Stimulated activated CD4-positive, alpha-beta T cell treated with anti-CD3 and anti-CD28 coated beads, TNF-alpha, amount 100 ng/mL, for 4 hours (primary cell): ENCODE measurements at places on chromosomes 16 and 17.

DNA sequence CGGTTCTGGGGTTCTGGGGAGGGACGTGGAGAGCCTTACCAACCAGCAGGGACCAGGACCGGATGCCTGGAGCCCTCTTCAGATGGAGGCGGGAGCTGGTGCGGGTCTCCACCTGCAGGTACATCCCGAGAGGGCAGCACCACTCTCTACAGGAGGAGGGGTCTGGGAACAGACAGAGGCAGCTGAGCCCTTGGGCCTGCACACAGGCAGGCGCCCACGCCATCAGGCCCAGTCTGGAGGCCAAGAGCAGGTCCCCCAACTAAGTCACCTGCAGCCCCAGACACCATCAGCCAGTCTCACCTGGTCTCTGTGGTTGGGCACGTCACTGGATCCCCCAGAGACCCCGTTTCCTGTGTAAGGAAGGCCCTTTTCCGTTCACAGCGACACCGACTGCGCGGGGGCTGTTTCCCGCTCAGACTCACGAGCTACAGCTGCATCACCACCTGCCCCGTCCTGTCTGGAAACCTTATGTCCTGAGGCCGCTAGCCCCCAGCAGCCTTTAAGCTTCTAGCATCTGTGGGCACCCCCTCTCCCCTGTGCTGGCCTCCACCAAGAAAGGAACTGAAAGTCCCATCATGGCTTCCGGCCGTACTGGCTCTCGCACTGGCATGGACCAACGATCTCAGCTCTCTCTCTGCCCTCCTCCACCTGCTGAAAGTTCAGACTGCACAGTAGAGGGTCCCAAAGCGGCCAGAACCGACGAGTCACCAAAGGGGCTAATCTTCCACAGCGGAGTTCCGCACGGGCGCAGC, 1.2 kb downstream of the CYBC1 start:
- peak; percentile 56 for DNase-seq

DNA sequence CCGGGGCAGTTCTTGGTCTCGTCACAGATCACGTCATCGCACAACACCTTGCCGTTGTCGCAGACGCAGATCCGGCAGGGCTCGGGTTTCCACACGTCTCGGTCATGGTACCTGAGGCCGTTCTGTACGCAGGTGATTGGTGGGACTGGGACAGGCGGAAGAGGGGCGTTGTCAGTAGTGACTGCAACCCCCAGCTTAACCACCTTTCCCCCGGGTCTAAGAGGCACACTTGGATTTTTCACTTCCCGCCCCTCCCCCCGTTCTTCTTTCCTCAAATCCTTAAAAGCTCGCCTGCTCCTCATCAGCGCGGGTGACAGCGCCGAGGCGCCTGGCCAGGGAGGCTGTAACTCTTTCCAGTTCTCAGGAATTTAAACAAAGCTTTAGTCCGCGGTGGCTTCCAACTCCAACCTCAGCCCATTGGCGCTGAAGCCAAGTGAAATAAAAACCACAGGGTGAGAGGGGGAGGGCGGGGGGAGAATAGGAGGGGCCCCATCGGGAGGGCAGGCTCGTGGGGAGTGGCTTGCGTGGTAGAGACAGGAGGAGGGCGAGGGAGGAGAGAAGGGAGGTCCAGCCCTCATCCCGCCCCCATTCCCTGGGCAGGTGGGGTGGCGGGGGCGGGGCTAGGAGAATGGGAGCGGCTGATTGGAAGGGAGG, 1.5 kb downstream of the COL1A1 start:
- DNase-seq, result peak; percentile 21

DNA sequence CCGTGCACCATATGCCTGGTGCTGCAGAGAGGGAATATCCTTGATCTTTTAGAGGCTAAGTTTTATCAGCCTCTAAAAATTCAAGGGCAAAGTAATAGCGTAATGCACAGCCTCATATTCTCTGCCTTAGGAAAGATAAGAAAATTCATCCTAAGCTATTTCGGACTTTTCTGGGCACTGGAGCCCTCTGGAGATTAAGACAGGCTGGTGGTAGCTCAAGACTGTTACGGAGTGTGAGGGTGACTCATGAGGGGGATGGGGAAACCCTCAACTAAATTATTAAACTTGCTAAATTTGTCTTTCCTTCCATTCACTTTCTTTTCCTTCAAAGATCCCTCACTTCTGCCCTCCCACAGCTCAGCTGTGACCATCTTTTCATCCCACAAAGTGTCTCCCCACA, 73.3 kb downstream of the RPH3AL start:
- no peak for DNase-seq

- DNase-seq, result no peak
These were observed 2.1 kb downstream of the MT1X start for GRCh38 chr16:56684256-56684925.

DNA sequence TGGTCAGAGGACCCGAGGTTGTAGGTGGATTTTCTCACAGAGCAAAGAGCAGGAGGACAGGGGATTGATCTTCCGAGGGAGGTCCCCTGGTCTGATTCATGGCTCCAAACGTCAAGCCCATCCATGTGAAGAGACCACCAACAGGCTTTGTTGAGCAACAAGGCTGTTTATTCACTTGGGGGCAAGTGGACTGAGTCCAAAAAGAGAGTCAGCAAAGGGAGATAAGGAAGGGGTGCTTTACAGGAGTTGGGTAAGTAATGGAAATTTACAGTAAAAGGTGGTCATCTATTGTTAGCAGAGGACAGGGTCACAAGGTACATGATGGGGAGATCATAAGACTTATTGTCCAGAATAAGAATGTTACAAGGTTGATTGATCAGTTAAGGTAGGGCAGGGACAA, 2285.8 kb downstream of the TP53TG3F start:
- no peak for DNase-seq

GRCh38 chr16:72317446-72317845, 145.5 kb upstream of the PMFBP1 start:
- no peak for DNase-seq

DNA sequence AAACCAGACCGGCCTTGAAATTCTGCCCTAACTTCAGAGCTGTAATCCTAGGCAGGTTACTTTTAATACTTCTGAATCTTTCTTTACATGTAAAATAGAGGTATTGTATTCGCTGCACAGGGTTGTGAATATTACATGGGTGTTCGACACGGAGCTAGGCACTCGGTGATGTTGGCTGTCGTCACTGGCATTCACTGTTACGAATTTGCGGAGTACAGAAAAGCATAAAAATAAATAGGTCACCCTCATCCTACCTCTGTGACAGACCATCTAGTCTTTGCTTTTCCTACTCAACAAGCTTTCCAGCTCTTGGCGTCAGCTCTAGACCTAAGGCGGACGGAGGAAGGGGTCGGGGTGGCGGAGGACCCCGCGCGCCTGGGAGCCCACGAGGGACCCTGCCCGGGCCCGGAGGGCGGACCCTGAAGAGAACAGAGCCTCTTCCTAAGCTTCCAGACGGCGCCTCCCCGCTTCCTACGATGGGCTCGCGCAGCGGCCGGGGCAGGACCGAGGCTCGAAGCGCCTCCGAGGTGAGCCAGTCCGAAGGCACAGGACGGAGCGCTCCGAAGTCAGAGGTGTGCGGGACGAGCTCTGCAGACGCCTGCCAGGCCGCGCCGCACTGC, 879 bp upstream of the SPG7 start:
- peak; percentile 16 for DNase-seq

GRCh38 chr16:60120586-60120985, 1386.5 kb upstream of the GOT2 start:
- no peak for DNase-seq

DNA sequence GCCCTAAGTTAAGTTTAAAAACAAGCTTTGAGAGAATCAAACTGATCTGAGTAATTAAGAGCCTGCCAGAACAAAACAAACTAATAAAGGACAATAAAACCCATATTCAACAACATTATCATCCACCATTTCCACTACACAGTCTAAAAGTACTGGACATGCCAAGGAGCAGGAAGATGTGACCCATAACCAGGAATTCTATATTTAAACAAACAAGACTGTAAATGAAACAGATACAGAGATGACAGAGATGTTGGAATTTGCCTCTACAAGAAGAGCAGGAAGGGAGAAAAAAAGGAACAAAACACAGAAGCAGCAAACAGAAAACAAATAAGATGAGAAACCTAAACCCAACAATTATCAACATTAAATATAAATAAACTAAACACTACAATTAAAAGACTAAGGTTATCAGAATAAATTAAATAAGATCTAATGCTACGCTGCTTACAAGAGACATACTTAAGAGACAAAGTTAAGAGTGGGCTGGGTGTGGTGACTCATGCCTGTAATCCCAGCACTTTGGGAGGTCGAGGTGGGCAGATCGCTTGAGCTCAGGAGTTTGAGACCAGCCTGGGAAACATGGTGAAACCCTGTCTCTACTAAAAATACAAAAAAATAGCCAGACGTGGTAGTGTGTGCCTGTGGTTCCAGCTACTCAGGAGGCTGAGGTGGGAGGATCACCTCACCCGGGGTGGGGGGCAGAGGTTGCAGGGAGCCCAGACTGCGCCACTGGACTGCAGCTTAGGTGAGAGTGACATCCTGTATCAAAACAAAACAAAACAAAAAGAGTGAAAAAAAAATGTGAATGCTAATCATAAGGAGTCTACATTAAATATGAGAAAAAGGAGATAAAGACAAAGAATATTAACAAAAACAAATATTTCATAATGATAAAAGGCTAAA, 50.6 kb downstream of the CREBBP start:
- DNase-seq, result no peak

- DNase-seq, result peak; percentile 20
These were observed 720 bp upstream of the ZPBP2 start for GRCh38 chr17:39867084-39867879.

DNA sequence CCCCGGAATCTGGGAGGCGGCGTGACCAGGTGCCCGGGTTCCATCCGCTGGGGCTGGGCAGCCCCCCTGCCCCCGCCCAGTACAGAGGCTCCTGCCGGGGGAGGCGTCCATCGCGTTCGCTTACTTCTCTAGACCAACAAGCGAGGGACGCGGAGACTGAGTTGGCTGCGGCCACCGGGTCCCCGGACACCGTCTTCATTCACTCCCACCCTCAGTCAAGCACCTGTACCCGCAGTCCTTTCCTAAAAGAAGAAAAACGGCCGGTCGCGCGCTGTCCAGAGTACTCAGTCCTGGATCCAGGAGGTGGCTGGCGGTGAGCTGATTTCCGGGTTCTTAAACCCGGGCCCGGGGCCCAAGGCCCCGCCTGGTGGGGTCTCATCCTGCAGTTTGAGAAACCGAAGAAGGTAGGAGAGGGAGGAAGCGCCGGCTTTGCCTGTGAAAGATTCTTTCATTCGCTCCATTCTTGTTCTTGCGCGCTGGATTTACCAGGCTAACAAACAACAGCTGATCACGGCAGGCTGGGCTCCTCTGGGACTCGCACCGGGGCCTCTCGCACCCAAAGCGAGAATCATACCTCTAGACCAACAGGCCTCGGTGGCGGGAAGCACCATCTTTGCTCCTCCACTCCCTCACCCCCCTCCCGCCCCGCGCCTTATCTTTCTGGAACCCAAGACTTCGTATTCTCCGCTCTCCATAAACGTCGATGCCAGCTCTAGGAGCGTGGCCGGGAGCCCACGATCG, 17.4 kb upstream of the OR1F1 start:
- no peak for DNase-seq

DNA sequence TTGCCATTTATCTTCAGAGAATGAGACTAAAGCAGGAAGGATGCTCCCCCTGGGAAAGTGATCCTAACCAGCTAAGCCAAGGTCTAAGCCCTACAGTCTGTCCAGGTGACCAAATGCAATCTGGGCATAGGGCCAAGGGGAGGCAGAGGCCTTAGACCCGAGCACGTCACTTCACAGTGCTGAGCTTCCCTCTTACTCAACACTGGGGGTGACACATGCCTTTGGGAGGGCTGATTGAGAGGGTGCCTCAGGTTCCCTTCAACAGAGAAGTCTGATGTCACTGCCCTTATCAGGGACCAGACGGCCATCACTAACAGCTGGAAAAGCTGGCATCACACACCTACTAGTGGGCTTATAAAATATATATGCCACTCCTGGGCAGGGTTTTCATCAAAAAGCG, 4.0 kb downstream of the CIAO2B start:
- no peak for DNase-seq

DNA sequence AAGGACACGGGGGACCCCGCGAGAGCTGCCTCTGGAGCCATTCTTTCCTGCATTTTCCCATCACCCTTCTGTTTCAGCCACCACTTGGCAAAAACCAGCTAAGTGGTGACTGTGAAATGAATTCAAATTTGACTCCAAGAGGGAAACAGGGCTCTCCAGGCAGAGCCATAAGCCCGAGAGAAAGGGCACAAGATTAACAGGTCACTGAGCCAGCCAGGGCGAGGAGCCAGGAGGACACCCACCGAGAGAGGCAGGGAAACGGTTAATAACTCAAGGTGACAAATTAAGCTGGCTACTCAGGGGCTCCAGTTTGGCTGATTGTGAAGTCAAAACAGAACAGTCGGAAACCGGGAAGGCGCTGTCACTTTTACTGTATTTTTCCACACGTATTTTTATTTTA, 67.8 kb upstream of the SOX9 start:
- no peak for DNase-seq

GRCh38 chr17:19366637-19366972, 4.1 kb upstream of the B9D1 start:
- no peak for DNase-seq
